ENCODE measurements at places on chromosomes 1 and 21. TPM values are rescaled to one million over a fixed set of nuclear protein-coding genes. Genes with fewer than 3 reads are reported as not detected.

DNA sequence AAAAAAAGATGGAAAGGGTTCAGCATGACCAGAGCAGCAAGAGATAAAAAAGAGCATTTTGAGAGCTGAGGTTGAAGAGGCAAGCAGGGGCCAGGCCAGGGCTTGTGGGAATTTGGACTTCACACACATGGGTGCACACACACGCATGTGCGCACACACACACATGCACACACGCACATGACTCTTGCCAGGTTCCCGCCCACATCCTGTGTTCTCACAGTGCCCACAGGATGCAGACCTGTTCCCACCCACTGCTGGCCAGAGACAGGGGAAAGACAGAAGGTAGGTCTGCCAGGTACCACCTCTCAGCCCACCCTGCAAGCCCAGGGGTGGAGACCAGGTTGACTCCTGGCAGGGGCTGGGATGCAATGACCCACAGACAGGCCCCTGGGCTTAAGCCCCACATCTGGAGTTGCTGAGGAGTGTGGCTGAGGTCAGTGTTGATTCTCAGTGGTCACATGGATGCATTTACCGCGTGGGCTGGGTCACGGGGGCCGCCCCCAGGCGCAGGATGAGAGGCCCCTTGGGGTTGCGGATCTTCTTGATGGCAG, 4.4 kb downstream of the COL16A1 start:
- peak; percentile 74 for DNase-seq

GRCh38 chr1:35426097-35426586, 131.1 kb downstream of the KIAA0319L start:
- no peak for DNase-seq

DNA sequence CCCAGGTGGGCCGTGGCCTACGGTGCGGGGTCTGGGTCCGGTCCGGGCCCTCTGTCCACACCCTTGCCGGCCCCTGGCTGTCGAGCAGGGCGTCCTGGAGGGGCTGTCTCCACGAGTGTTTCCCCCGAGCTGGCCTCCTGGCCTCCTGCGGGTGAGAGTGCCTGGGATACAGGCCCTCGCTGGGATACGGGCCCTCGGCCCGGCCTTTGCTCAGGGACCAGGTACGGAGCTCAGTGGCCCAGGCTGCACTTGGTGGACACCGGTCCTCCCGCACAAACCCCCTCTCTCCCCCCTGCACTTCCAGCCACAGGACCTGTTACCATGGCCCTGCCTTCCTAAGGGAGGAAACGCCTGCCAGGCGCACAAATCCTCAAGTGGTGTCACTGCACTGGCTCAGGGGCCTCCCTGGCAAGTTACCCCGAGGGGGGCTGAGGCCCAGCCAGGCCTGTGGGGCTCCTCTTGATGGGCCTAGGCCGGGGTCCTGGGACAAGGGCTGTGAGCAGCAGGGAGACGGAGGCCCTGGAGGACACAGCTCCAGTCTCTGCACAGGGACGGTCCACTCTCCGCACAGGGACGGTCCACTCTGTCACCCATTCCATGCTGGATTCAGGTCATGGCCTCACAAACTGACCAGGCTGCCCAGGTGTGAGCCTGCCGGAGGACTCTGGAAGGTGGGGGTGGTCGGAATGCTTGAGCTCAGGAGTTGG, 18.2 kb upstream of the RNF223 start:
- DNase-seq: no peak

DNA sequence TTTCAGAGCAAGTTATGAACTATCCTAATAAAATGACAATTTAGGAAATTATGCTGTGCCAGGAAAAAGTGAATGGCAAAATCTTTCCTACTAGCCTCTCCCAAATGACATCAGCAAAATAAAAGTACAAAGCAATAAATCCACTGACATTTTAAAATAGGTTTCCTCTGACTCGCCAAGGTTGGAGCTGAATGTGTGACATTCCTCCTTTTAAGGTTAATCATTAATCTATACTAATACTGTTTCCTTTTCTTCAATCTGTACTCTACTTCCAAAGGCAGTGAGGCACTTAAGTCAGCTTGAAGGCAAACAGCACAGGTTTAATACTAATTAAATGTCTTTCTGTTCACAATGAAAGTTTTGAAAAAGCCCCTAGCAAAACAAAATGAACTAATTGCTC, 15.7 kb downstream of the RNF19B start:
- no peak for DNase-seq

- DNase-seq: no peak
These were observed 120.9 kb upstream of the KIAA1614 start for GRCh38 chr1:180791806-180792205.

The SRP9 gene
- total RNA-seq: 67.9 TPM

The HSD3B2 gene
- not detected for total RNA-seq

The ID3 gene
- 175 TPM for total RNA-seq

The CATSPER4 gene
- total RNA-seq: not detected

The AIRE gene
- 1.7 TPM for total RNA-seq
